ENCODE measurements at places on chromosomes 2 and 18.
A peak's percentile ranks its signal among the peaks of the same experiment; 100 is the strongest.

DNA sequence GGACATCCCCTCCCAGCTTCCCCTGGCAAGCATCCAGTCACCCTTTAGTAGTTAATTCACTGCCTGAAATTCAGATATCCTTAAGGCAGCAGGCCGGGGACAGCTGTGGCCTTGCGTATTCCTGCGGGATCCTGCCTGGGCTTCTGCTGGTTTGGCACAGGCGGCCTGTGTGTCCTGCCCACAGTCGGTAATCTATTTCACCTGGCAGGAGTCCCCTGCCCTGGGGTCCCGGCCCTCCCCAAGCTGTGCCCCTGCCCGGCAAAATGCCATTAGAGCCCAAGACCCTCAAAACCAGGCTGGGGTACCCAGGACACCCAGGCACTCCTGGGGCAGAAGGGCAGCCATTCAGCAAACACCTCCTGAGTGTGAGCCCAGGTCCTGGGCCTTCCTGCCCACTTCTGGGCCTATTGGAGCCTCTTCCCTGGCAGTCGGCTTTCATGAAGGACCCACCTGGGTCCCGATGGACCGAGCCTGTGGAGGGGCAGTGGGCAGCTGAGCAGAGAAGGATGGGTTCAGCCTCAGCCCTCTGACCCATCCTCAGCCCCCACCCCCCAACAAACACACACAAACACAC lies 11.6 kb downstream of the CROCC2 start:
- no peak for DNase-seq

- peak; percentile 60 for DNase-seq
These were observed 42.3 kb downstream of the TRABD2A start for GRCh38 chr2:84838434-84839145.

DNA sequence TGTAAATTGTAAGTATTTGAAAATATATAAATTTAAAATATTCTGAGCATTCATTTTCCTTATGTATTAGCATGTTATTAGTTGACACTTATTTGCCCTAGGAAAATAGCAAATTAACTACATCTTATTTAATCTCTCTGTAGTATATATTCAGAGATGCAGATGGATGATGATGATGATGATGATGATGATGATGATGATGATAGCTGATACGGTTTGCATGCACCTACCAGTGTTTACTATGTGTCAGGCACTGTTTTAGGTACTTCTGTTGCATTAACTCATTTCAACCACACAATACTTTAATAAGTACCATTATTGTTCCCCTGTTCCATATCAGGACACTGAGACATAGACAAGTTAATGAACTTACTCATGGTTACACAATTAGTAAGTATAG lies 191.4 kb upstream of the BOD1L2 start:
- no peak for DNase-seq

GRCh38 chr2:38534746-38535403 lies 67.9 kb downstream of the HNRNPLL start:
- no peak for DNase-seq

GRCh38 chr2:227411320-227411989 lies 23.7 kb upstream of the SCYGR1 start:
- no peak for DNase-seq

DNA sequence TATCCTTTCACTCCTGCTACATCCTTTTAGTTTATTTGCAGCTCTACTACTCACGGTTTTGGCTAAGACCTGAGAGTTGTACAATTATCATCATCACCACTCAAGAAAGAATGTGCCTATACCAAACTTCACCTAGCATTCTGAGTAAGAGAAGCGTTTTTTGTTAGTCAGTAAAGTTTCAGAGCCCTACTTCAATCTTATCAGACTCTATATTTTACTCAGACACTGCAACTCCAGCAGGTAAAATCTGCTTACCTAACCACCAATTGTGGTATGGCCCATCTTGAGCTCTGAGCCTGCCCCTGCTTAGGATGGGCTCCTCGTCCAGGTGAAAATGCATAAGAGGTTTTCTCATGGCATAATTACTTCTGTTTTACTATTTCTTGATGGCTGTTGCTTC lies 37.1 kb downstream of the ICOS start:
- DNase-seq: no peak

DNA sequence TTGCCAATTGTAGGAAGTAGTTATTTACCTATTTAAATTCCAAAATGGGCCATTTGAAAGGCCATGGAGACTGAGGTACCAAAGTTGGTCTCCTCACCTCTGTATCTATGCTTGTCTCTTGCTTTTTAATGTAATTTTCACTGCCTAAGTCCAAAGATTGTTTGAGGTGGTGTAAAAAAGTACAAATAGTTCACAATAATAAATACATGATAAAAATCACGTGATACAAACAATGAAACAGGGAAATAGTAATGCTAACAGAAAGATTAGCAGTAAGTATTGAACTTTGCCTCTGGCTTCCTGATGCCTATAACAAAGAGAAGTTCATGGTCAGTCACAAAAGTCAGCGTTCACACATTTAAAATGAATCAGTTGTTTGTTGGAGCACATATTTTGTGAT lies 67.6 kb downstream of the CNTNAP5 start:
- no peak for DNase-seq

- DNase-seq: no peak
These were observed 54.0 kb upstream of the LINC00305 start for GRCh38 chr18:64202863-64203262.

- DNase-seq: no peak
These were observed 3.8 kb upstream of the BOK start for GRCh38 chr2:241554610-241555322.

GRCh38 chr2:98519851-98520250 lies 75.2 kb downstream of the INPP4A start:
- DNase-seq: no peak

DNA sequence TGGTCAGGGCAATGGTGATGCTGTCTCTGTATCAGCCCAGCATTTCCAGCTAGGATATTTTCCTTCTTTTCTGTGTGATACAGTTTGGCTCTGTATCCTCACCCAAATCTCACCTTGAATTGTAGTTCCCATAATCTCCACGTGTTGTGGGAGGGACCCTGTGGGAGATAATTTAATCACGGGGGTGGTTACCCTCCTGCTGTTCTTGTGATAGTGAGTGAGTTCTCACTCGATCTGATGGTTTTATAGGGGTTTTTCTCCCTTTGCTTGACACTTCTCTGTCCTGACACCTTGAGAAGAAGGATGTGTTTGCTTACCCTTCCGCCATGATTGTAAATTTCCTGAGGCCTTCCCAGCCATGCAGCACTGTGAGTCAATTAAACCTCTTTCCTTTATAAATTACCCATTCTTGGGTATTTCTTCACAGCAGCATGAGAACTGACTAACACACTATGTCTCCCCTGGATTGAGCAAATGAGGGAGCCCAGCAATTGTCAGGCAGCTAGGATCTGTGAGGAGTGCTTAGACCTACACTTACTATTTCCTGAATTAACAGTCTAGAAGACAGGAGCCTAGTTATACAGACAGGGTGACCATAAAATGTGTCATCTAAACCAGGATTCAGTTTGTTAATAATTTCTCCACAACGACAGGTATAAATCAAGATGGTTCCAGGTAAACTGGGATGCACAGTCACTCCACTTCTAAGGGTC lies 6.0 kb downstream of the SCN2A start:
- DNase-seq: no peak

DNA sequence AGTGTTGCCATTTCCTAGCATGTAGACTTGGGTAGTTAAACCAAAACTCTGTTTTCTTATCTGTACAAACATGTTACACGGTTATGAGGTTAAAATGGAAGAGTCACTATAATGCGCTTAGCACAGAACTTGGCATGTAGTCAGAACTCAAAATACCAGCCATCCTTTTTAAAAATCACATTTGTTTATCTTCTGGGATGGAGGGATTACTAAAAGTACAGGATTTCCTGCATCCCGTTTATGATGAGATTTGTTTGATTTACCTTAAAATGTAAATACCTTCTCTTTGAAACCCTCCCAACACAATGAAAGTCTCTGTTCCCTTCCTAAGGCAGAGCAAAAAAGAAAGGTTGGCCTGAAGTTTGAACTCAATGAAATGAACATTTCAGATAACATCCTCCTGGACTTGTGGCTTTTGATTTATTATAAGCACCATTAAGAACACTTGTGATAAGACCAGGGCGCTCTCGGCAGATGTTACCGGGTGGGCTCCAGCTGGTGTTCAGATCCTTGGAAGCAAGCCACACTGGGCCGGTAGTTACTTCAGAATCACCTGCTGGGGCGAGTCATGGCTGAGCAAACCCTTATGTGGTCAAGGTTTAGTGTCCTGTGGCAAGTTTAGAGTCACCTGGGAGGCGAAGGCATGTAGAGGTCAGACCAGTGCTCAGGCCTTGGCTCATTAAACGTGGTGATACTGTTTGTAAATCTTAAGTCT lies 105.7 kb downstream of the MGAT5 start:
- no peak for DNase-seq

DNA sequence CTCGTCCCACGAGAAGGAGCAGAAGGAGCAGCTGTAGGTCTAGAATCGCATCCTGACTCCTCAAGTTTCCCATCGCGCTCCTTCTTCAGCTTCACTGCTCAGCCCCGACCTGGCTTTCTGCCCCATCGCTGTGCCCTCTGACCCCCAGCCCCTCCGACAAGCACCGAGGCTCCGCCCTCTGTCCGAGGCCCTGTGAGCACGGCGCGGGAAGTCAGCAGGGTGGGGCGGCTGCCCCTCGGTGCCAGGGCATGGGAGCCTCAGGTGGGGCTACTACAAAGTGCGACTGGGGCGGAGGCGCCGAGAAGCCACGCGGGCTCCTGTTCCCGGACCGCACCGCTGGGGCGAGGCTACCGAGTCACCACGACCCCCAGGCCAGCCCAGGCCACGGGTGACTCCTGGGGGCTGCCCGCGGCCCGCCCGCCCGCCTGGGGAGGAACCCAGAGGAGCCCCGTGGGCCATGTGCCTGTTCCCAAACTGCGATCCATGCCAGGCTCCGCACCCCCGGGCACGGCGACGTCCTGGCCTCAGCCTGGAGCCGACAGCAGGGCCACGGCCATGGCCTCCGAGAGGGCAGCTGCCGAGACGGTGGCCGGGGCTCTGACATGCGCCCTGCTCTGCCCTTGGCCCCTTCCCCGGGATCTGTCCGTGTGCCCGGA lies 36.6 kb upstream of the ID2 start:
- no peak for DNase-seq

- DNase-seq: peak; percentile 45
These were observed 138.6 kb downstream of the KLHL29 start for GRCh38 chr2:23523373-23524260.

- DNase-seq: no peak
These were observed 5.3 kb upstream of the DLX1 start for GRCh38 chr2:172079838-172080640.

DNA sequence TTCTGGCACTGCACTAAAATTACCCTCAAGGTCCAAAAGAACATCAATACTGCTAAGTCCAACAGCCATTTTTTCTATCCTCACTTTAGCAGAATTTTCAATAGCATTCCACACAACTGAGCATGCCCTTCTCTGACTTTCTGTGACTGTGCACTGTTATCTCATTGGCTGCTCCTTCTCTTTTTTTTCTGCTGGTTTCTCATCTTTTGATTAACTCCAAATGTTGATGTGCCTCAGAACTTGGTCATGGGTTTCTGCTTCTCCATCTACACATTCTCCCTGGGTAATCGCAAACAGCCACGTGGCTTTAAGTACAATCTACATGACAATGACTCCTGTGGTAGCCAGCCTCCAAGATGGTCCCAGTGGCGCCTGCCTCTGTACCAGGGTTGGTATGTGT lies 75.0 kb upstream of the CD226 start:
- no peak for DNase-seq

DNA sequence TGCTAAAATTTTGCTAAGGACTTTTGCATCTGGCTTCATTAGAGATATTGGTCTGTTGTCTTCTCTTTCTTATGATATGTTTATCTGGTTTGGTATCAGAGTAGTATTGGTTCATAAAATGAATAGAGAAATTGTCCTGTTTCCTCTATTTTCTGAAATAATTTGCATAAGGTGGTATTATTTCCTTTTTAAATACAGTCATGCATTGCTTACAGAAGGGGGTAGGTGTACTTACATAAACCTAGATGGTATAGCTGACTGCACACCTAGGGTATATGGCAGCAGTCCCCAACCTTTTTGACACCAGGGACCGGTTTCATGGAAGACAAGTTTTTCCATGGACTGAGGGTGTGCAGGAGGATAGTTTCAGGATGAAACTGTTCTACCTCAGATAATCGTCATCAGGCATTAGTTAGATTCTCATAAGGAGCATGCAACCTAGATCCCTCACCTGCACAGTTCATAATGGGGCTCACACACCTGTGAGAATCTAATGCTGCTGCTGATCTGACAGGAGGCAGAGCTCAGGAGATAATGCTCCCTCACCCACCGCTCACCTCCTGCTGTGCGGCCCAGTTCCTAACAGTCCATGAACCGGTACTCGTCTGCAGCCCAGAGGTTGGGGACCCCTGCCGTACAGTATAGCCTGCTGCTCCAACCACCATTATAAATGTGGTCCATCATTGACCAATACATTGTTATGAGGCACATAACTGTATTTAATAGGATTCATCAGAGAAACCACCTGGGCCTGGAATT lies 189.2 kb downstream of the FAM210A start:
- no peak for DNase-seq

- DNase-seq: no peak
These were observed 88.1 kb downstream of the MCFD2 start for GRCh38 chr2:46827274-46828134.

- DNase-seq: no peak
These were observed 308.8 kb upstream of the MGAT5 start for GRCh38 chr2:133945089-133945488.

- no peak for DNase-seq
These were observed 103.6 kb downstream of the DOCK10 start for GRCh38 chr2:224938651-224939182.

GRCh38 chr2:8382485-8382884 lies 299.4 kb upstream of the ID2 start:
- DNase-seq: no peak

- no peak for DNase-seq
These were observed 126.0 kb downstream of the ZFP36L2 start for GRCh38 chr2:43100362-43100882.

- DNase-seq: no peak
These were observed 431.9 kb upstream of the HS6ST1 start for GRCh38 chr2:128750328-128751165.

DNA sequence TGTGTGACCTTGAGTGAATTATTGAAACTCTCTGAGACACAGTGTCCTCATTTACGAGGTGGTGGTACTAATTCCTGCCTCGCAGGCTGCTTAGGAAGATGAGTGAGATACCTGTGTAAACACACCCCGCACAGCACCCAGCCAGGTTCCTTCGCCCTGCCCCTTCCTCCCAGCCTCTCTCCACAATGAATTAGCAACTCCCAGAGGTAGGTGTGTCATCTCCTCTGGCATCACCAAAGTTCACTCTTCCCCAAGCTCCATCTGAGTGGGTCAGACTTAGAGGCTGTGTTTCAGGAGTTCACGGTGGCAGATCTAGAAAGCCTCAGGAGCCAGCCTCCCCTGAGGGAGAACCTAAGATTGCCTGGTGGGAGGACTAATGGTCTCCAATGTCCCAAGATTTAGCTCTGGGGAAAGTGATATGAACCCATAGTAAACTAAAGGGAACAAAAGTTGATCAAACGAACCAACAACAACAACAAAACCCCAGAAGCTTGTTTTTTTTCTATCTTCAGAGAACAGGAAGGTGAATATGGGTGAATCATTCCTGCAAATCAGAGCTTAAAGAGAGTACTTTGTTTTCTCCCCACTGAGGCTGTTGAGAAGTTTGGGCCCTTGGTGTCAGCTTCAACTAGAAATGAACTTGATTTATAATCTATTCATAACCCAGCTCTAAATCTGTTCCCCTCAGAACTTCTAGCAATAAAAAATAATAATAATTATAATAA lies 44.4 kb upstream of the NRP2 start:
- DNase-seq: no peak

GRCh38 chr2:240583774-240584173 lies 2.8 kb upstream of the CAPN10 start:
- no peak for DNase-seq

- DNase-seq: no peak
These were observed 1.2 kb downstream of the ABHD3 start for GRCh38 chr18:21703241-21703820.
